CD4-positive, alpha-beta T cell treated with Interleukin-15 for 4 hours (primary cell): ENCODE measurements at places on chromosomes 1 and 21.
A peak's percentile ranks its signal among the peaks of the same experiment; 100 is the strongest.

DNA sequence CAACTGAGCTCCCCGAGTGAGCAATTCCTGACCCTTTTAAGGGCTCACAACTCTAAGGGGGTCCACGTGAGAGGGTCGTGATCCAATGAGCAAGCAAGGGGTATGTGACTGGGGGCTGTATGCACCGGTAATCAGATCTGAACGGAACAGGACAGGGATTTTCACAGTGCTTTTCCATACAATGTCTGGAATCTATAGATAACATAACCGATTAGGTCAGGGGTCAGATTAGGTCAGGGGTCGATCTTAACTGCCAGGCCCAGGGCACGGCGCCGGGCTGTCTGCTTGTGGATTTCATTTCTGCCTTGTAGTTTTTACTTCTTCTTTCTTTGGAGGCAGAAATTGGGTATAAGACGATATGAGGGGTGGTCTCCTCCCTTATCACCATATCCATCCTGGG, 30.7 kb upstream of the OPRD1 start:
- DNase-seq, result no peak

- DNase-seq, result peak; percentile 84
These were observed 360 bp upstream of the PRDX6 start for GRCh38 chr1:173476665-173477285.

DNA sequence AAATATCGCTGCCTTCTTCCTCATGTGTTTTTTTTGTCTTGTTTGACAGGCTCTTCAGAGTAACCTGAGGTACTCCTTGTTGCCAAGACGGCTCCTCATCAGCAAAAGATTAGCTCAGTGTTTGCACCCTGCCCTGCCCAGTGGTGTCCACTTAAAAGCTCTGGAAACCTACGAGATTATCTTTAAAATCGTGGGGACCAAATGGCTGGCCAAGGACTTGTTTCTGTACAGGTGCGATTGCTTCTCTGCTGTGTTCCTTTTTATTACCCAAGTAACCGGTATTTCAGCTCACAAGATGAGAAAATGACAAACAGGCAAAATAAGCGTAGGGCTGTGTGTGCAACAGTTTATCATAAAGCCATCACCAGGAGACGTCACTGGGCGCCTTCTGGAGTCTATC, 42.4 kb downstream of the DOP1B start:
- no peak for DNase-seq

DNA sequence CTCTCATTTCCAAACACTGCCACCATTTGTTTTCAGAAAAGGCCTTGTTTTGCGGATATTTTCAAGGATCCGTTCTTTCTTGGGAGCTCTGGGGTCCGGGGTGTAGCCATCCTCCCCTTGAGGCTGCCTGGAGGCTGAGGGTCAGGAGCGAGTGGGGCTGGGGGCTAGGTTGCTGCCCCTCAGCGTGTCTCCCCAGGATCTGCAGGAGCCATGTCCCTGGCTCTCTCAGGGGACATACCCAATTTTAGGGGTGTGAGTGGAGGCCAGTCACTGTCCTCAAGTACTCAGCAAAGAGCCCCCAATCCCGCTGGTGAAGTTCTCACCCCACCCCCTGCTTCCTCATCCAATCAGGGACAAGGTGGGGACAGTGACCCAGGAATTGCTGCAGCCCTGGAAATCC, 15.0 kb upstream of the PRDM16 start:
- DNase-seq, result no peak

GRCh38 chr1:226994586-226995364, 54.7 kb downstream of the COQ8A start:
- DNase-seq, result no peak

DNA sequence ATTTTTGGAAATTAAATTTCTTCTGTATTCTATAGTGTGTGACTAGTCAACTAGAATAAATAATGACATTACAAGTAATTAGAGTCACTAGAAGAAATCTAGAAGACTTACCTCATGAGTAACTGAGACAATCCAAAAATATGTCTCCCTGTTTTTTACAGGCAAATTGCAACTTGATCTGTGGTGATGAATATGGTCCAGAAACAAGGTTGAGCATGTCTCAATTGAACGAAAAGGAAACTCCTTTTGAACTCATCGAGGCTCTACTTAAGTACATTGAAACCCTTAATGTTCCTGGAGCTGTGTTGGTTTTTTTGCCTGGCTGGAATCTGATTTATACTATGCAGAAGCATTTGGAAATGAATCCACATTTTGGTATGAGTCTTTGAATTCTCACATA, 36.7 kb downstream of the DHX9 start:
- DNase-seq, result no peak

- DNase-seq, result no peak
These were observed 51.4 kb upstream of the GJA8 start for GRCh38 chr1:147851149-147851548.

GRCh38 chr1:162872981-162873380, 12.0 kb upstream of the CCDC190 start:
- no peak for DNase-seq

DNA sequence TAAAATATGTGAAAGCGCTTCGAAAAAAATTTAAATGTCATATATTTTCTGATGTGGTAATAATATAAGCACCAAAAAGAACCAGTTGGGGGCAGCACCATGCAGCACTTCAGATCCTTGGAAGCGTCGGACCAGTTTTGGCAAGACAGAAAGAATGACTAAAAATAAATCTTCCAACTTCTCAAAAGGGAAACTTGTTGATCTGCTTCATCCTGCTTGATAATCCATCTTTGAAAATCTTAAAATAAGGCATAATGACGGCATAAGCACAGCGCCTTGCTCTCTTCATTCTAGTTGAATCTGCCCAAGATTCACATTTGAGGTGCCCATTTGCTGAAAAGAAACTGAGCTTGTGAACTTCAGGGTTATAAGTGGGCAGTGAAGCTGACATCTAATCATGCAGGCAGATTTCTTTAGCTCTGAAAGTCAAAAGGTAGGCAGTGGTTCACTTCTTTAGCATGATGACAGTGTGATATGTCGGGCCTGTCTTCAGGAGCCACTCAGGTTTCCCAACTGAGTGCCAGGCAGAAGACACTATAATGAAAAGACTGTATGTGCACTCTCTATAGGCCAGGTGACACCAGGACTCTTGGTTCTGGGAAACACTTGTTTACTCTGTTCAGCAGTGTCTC, 19.8 kb upstream of the MUTYH start:
- DNase-seq, result peak; percentile 50

- no peak for DNase-seq
These were observed 59.9 kb upstream of the FBXO28 start for GRCh38 chr1:224054012-224054411.

- no peak for DNase-seq
These were observed 110.2 kb upstream of the IVNS1ABP start for GRCh38 chr1:185427264-185427663.

- DNase-seq, result no peak
These were observed 42.0 kb downstream of the PCSK9 start for GRCh38 chr1:55081188-55081904.

DNA sequence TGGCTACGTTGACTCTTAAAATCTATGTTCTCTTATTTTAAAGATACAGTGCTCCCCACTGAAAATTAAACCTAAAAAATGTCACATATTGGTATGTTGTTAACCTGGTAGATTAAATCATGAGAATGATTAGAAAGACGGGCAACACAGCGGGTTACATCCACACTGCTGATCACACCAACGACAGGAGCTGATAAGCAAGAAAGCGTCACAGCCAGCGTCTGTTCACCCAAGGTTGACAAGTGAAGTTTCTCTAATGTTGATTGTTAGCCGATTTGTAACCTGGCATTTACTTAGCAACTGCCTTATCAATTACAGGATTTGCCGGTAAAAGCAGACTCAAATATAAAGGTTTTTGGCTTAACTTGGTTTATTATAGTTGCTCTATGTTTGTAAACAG, 149.3 kb downstream of the NR5A2 start:
- DNase-seq, result no peak

DNA sequence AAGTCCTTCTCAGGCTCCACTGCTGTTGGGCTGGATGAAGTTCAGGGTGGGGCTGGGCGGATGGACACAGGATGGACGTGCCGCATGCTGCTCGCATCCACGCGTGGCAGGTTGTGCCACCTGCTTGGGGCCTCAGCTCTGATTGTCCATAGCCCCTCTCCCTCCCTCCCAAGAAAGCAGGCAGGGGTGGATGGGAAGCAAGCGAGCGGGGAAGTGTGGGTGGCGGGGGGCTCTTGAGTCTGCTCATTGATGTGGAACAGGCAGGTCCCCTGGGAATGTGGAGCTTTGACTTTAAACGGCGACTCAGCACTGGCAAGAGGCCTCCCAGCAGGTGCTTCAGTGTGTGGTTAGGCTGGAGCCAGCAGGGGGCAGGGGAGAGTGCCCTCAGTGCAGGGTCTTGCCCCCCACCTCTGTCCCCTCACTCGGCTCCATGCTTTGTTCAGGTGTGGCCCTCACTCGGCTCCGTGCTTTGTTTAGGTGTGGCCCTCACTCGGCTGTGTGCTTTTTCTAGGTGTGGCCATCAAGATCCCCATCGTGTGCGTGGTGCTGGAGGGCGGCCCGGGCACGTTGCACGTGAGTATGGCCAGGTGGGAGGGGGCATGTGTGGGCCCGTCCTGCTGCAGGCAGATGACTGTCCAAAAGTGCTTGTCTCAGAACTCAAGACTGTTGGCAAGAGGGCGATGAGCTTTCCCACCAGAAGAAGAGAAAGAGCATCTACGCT, 23.9 kb downstream of the TRPM2 start:
- no peak for DNase-seq

DNA sequence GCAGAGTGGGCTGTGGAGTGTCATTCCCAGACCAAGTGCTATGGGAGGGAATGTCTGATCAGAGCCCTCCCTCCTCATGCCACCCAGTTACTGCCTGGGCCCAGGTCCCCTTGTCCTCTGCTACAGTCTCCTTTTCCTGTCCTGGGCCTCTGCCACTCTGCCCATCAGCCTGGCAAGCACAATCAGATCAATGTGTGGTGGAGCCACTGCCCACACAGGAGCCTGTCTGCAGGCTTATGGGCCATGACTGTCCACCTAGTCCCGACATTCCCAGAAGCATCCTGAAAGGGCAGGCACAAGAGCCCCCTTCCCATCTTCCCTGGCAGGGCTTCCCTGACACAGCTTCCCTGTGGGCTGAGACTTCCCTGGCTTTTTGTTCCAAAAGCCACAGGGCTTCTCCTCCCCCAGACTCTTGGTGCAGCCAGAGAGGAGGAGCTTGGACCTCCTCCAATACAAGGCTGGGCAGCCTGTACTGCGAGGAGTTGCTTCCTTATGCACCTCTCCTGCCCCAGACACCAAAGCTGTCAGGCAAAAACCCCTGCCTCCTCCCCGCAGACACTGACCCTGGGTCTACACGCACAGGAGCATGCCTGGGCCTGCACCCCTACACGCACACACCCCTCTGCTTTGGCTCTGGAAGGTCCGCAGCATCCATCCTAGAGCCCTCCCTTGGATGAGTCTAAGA, 29.2 kb upstream of the CNTN2 start:
- DNase-seq, result no peak

GRCh38 chr1:152858062-152858461, 1.7 kb upstream of the LCE7A start:
- DNase-seq, result no peak

DNA sequence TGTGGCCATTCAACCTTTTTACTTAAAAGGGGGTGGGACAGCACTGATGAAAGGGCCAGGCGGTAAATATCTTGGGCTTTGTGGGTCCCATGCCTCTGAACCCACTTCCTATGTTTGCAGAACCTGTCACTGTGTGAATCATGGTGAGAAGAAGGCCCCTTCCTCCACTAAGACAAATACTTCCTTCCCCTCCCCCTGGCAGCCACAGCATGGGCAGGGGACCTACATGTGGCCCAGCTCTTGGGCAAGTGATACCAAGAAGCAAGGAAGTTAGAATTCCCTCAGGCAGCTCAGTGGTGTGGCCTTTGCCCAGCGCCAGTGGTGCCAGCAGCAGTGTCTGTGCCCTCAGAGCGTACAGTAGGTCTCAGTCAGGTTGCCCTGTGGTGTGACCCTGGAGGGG, 168.6 kb downstream of the TRIM33 start:
- peak; percentile 50 for DNase-seq

DNA sequence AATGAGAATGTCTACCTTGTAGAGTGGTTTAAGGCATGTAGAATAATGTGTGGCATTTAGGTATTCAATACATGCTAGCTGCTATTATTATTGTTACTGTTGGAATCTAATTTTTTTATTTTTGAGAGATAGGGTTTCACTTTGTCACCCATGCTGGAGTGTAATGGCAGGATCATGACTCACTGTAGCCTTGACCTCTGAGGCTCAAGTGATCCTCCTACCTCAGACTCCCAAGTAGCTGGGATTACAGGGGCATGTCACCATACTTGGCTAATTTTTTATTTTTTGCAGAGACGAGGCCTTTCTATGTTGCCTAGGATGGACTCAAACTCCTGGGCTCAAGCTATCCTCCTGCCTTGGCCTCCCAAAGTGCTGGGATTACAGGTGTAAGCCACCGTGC, 61.9 kb downstream of the EPB41 start:
- no peak for DNase-seq
